ENCODE measurements at places on chromosomes 5 and 9. TPM values are rescaled to one million over a fixed set of nuclear protein-coding genes. Genes with fewer than 3 reads are reported as not detected.
A peak's percentile ranks its signal among the peaks of the same experiment; 100 is the strongest.

The EQTN gene
- polyA plus RNA-seq = 0.43 TPM

The UHRF2 gene
- polyA plus RNA-seq = 88.7 TPM

The FRMPD1 gene
- 1.0 TPM for polyA plus RNA-seq

The SMC2 gene
- polyA plus RNA-seq = 62.6 TPM

DNA sequence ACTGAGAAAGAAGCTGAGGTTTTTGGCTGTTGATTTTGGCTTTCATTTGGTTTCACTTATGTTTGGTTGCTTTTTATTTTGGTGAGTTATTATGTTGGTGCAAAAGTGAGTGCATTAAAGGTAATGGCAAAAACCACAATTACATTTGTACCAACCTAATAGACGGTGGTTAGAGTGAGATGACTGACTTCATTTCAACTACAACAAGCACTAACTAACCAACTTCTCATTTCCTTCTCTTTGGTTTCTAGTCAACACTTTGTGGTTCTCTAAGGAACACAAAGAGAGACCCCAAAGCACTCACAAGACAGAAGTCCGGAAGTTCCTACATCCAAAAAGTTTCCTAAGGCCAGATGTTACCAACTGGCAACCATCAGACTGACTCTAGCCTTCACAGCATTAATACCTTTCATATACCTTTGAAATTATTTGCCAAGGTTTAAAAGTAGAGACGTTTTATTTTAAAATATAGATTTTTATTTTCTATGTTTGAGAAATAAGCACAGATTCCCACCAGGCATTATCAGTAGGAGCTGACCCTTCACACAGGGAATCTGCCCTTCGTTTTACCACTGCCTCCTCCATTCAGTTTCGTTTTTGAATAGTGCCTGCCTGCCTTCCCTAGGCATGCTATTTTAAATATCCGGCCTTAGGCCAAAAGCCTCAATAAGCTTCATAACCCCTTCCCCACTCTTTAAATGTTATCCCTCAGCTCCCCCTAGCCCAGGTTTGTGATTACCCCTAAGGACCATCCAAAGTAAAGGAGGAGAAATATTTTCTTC lies 301.1 kb upstream of the PTGER4 start:
- no peak for DNase-seq

- DNase-seq = no peak
Observed at GRCh38 chr9:34994260-34994899, 4.8 kb downstream of the DNAJB5 start.

DNA sequence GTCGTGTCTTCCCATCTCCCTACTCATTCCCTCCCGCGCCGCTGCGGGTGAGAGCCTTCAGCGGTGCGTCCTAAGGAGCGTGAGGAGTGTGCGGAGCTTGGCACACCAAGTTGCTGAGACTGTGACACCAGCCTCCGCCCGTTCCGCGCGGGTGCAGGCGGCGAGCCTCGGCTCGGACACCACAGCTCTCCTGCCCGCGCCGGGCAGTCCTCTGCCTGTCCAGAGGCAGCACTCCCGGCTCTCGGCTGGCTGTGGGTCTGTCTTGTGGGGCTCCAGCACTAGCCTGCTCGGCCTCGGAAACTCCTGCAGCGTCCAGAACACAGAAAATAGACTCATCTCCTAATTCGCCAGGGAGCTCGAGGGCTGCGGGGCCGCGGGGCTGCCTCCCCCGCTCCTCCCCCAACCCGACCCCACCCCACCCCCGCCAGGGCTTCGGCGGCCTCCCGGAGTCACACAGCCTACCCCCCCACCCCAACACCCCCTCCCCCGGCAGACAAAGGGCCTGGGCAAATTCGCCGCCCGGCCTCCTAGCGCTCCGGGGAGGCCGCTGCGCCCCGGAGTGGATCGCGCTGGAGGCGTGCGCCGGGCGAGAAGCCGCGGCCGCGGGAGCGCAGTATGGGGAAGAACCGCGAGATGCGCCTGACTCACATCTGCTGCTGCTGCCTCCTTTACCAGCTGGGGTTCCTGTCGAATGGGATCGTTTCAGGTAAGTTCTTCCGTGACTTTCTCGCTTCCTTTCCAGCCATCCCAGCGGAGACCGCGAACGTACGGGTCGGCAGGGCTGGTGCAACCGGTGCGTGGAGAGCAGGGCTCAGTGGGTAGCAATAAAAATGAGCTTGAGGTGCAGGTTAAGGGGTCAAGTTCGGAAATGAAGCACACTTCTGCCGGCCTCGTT lies at the start of gene ADAMTS19:
ADAMTS19 (plus strand) TSS at position 522 of the 895 bp plus-strand sequence; CDS start at position 616, 94 bp downstream.
- DNase-seq = peak; percentile 30

DNA sequence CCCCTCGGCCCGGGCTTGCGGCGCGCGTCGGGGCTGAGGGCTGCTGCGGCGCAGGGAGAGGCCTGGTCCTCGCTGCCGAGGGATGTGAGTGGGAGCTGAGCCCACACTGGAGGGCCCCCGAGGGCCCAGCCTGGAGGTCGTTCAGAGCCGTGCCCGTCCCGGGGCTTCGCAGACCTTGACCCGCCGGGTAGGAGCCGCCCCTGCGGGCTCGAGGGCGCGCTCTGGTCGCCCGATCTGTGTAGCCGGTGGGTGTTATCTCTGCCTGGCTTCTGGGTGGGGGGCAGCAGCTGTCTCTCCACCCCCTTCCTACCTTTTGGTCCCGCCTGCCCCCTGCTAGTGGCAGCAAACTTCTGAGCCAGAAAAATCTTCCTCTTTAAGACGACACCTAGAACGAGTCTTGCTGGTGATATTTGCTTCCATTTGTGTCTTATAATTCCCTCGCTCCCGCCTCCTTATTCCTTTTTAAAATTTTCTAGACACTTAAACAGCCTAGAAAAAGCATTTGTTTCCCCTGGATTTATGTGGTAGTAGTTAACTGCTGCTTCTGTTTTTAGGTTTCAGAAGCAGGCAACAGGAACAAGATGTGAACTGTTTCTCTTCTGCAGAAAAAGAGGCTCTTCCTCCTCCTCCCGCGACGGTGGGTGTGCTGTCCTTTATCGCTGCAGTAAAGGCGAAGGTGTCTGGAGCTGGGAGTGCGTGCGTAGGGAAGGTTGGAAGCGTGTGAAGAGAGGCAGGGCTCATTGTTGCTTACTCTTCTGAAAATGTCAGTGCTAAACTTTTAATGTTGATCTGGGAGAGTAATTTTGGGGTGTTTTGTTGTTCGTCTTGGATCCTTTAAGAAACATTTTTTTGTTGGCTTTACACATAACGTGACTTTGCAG lies 554 bp downstream of the JAK2 start:
- DNase-seq = peak; percentile 54

GRCh38 chr5:133322743-133323142 lies 270.9 kb downstream of the HSPA4 start:
- DNase-seq = no peak
